Left lobe of liver (tissue), 2 donors: ENCODE measurements at places on chromosomes 2 and 18. TPM values are rescaled to one million over a fixed set of nuclear protein-coding genes. Genes with fewer than 3 reads are reported as not detected.

DNA sequence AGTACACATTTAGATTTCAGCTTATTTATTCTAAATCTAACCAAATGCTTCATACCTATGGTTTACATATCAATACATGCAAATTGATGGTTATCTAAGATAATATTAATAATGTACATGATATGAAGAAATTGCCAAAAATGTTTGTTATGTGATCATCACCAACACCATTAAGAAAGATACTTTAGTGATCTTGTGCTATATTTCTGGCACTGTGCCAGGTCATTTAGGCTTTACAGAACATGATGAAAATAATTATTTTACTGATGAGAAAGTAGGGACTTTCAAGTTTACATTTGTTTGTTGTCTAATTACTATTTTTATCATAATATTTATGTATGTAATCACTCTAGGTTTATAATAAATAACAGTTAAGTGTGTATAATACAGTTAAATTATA lies 158.3 kb downstream of the GULP1 start:
- no peak for DNase-seq

- DNase-seq, result no peak
Measured at GRCh38 chr2:70923378-70924015, 12.2 kb upstream of the ATP6V1B1 start.

DNA sequence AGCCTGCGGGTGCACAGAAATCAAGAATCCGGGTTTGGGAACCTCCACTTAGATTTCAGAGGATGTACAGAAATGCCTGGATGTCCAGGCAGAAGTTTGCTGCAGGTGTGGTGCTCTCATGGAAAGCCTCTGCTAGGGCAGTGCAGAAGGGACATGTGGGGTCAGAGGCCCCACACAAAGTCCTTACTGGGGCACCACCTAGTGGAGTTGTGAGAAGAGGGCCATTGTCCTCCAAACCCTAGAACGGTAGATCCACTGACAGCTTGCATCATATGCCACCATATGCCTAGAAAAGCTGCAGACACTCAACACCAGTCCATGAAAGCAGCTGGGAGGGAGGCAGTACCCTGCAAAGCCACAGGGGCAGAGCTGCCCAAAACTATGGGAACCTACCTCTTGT lies 833.0 kb downstream of the TMEM182 start:
- DNase-seq, result no peak

Gene CPO
- 0.38 TPM for total RNA-seq

DNA sequence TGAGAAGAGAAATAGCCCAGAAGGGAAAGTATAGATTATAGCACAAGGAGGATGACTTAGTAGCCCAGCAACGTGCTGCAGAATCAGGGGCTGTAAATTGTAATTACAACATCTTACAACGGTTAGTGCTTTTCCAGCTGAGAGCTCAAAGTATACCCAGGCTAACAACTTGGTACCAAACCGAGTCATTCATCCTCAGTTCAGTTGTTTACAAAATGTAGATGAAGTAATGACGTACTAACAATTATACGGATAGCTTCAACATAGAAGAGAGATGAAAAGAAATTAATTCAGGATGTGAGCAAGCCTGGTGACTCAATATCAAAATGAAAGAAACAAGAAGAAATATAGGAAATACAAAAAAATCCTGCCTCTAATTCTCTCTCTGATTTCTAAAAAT lies 99.2 kb downstream of the DYNAP start:
- DNase-seq, result no peak

- no peak for DNase-seq
Measured at GRCh38 chr2:183089192-183089851, 10.8 kb downstream of the DUSP19 start.

DNA sequence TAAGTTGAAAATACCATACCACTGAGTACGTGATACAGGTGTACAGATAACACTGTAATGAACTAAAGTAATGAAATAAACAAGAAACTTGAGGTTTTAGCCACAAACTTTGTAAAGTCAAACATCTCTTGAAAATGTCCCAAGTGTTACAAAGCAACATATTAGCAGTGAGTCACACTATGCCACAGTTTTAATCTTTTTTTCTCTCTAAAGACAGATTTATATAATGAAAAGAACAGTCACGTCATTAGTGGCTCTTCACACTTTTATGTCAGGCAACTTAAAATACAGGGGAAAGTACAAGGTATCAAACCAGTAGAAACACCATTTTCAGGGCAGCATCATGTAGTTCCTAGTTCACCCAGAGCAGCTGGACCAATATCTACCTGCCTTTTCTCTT lies 42.1 kb downstream of the RAPH1 start:
- DNase-seq, result no peak

Gene COL4A3
- total RNA-seq, result 0.55 TPM

DNA sequence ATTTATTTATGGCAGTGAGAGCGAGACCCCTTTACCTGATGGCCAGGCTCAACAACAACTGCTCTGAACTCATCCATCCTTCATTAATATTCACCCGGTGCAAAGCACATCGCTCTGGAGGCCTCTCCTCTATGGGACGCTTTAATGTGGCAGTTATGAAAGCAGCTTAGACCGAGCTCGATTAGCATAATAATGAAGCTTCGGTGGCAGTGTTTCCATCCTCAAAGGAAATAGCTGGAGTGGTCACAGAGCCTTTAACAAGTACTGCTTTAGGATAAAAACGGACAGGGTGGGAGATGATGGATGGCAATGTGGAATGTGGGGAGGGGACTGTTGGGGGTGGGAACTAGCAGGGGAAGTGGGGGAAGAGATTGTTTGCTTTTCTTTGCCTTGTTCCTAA lies 243.9 kb downstream of the SLC4A3 start:
- DNase-seq, result no peak

DNA sequence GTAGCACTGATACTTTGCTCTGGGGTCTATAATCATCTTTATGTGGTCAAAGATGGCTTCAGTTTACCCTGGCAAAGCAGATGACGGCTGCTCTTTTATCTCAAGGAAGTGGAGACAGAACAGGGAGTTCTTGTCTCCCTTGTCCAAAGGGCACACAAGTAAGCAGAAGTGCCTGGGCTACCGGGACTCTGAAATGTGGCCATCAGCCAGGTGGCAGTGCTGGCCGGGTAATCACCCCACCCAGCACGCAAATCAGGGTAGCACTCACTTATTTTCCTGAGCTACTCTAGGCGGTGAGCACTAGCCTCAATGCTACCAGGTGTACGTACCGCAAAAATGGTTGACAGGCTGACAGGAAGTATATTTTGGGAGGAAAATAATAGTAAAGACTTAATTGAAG lies 119.7 kb upstream of the ETAA1 start:
- no peak for DNase-seq

Gene TXNL1
- total RNA-seq, result 28.7 TPM

DNA sequence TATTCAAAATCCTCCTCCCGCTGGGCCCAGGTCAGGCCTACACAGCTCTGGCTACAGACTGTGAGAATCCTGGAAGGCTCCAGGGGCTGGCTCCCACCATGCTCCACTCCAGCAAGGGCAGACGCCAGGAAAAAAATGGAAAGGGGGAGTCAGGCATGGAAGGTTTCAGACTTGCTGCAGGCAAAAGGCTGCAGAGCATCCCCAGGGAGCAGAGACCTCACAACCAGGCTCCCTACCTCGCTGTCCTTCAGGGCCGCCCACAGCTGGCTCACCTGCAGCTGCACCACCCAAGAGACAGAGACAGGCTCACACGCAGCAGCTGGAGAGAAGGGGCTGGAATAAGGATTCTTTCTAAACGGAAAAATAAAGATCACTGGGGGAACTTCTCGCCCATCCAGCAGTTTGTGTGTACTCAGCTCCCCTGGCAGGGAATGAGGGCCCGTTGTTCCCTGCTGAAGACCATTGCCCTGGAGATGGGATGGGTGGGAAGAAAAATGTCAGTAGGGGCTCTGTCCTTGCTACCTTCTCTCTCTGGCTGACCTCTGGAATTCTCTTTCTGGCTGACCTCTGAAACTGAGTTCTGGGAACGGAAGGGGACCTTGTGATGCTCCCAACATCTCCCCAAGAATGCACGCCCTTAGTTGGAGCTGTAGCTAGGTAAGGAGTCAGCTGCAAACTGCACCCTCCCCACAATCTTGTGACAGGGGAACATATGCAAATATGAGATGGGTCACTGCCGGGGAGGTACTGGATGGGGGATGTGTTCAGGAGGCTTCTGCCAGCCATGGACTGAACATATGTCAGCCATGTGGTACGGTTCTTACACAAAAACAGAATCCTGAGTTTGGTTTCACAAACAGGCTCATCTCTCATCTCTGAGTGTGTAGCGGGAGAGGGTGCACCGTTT lies 34.5 kb downstream of the BCL2 start:
- no peak for DNase-seq

- DNase-seq, result no peak
Measured at GRCh38 chr2:180690611-180691010, 289.8 kb upstream of the UBE2E3 start.

DNA sequence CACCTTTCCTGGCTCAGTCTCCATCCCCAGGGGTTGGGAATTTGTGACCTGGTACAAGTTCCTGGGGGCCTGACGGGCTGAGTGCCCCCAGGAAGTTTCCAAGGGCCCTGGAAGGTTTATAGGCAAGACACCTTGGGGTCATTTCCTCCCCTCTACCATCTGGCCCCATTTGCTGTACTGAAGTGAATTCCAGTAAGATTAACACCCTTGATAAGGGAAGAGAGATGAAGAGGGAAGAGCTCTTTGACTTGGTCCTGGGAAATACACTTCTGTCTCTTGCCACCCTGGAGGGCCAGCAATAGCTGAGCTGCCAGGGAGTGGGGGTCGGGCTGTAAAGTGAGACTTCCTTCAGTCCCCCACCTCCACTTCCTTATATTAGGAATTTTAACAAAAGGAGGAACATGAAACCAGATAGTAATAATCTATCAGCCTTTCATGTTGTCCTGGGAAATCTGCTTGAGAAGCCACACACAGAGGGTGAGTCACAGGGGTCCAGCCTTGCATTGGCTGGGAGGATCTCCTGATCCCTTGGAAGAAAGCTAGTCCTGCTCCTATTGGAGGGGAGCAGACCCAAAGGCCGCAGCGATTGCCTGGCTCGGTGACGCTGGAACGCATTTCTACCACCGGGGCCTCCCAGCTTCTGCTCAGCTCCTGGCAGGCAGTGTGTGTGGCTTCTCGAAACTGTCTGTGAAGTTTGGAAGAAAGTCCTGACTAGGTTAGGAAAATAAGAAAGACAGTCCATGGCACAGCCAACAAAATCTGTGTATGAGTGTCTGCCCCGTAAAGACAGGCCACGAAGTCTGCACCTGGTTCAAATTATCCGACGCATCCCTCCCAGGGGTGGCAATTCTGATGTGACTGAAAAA lies 87.3 kb downstream of the ACAA2 start:
- DNase-seq, result no peak

Gene AMER3
- total RNA-seq, result not detected

Gene MYL1
- not detected for total RNA-seq

DNA sequence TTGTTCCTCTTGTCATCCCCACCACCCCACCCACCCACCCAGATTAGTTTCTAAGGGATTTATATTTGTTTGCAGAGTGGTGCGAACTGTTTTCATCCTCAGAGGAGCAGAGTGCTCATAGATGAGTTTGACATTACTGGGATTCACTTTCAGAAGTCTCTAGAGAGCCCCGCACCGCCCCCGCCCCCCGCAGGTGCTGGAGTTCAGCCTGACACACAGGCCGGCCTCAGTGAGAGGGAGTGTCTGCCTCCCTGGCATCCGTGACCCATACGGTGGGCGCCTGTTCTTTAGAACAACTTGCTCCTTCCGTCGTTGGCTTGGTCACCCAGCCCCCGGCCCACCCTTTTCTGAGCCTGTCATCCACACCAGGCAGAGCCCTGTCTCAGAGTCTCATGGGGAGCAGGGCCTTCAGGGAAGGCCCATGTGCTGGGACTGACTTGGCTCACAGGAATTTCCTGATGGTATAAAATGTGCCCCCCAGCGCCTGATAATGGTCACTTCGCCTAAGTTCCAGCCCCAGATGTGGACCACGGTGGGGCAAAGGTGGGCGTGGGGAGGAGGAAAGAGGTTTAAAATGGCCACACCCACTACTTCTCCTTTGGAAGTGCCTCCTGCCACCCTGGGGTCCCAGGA lies 44.3 kb downstream of the HPCAL1 start:
- DNase-seq, result no peak

GRCh38 chr2:228728961-228729360 lies 542.1 kb downstream of the PID1 start:
- DNase-seq, result no peak

DNA sequence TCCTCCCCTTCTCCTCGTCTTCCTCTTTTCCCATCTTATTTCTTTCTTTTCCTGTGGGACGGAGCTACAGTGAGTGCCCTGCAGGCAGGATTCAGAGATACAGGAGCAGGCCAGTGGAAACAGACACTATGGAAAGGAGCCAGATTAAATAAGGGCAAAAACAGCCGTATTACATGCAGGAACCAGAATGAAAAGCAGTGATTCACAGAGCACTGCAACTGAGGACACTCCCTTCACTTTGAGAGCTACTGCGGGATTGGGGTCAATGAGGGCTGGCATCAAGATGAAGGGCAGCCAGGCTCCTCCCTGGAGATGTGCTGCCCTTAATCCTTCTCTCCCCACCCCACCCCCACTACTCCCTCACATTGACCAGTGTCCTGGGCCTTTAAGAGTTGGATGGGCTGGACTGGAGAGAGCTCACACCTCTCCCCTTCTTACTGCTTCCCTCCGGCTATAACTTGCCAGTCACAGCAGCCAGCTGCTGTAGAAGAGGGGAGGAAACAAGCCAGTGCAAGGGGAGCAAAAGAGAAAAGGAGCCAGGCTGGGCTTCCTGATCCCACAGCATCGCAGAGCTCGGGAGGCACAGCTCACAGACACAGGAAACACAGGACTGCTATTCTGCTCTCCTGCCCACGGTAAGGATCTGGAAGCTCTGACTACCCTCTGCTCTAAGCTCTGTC lies at the start of gene PLCD4:
Gene PLCD4 (plus strand): TSS at position 464 of the 680 bp plus-strand sequence. CDS start 7,841 bp downstream, outside the sequence.
- DNase-seq, result peak; percentile 34

Gene KYNU
- total RNA-seq, result 38.6 TPM

Gene SLC5A7
- total RNA-seq, result not detected

Gene DYNAP
- total RNA-seq, result not detected

Gene B3GNT2
- total RNA-seq, result 9.7 TPM

DNA sequence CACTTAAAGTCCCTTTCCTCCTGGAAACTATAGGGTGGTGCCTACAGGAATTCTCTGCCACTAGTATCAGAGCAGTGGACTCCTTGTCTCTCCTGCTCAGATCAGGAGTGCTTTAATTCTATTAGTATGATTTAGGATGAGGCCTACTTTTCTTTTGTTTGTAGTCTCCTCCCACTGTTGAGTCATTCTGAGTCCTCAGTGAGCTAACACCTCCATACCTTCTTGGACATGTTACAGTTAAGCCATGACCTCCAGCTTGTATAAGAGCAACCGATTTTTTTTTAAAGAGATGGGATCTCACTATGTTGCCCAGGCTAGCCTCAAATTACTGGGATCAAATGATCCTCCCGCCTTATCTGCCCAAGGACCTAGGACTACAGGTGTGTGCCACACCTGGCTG lies 48.7 kb upstream of the OTOF start:
- no peak for DNase-seq

Gene DSC2
- total RNA-seq, result 4.6 TPM

DNA sequence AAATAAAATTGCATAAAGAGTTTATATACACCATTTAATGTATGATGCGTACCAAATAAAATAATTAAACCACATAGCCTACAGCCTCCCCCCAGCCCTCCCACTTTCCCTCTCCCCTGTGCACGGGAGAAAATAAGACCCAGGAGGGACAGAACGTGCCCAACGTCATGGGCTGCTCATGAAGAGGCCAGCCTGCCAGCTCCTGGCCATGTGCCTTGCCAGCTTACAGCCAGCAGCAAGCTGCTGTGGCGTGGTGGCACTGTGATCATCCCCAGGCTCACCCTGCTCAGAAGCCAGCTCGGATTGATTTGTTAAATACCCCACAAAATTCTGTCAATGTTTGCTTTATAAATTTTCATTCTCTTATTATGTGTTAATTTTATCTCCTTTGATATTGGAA lies 7.6 kb downstream of the GPR148 start:
- no peak for DNase-seq

- no peak for DNase-seq
Measured at GRCh38 chr18:2981212-2981728, 31.7 kb downstream of the LPIN2 start.
